ENCODE measurements at places on chromosomes 16 and 17. TPM values are rescaled to one million over a fixed set of nuclear protein-coding genes. Genes with fewer than 3 reads are reported as not detected.

The CACNG5 gene
- not detected for polyA plus RNA-seq

The FA2H gene
- not detected for polyA plus RNA-seq

The STAT5A gene
- 6.8 TPM for polyA plus RNA-seq

The ALOX15B gene
- polyA plus RNA-seq = not detected

DNA sequence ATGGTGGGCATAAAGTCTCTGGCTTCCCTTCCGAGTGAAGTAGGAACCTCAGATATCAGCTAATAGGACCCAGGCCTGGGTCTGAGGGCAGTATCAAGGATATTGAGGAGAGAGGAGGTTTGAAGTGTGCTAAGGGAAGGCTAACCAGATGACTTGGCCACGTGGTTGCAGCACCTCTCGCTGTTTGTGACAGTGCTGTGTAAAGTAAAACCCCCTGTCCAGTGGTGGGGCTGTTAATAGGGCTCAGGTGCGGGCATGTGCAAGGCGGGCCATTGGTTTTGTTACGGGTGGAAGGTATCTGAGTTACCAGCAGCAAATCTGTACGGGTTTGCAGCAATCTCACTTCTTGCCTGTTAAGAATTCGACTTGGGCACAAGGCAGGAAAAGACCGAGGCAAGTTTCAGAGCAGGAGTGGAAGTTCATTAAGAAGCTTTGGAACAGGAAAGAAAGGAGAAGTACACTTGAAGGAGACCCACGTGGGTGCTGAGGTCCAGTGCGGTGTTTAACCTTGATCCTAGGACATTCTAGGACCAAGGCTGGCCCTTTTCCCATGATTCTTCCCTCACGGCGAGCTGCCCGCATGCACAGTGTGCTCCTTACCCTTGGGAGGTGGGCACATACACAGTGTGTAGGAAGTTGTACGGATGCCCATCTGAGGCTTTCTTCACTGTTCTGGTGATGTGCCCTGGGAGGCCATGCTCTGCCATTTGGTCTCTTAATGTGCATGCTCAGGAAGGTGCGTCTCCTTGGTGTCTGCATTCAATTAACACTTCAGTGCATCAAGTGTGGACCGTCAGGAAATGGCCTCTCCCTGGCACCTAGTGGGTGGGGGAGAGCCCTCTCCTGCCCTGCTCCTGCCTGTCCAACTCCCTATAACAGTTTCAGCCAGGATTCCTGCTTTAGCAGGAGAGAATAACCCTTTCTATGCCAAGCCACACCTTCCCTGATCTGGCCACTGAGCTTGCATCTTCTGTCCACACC, 20.3 kb downstream of the SGF29 start:
- no peaks in the 10 kb centered on the region for H3K4me1 ChIP-seq
- no peak overlapping the region for H3K27ac ChIP-seq
- no peaks in the 10 kb centered on the region for H3K27me3 ChIP-seq
- H3K4me3 ChIP-seq = no peak overlapping the region

DNA sequence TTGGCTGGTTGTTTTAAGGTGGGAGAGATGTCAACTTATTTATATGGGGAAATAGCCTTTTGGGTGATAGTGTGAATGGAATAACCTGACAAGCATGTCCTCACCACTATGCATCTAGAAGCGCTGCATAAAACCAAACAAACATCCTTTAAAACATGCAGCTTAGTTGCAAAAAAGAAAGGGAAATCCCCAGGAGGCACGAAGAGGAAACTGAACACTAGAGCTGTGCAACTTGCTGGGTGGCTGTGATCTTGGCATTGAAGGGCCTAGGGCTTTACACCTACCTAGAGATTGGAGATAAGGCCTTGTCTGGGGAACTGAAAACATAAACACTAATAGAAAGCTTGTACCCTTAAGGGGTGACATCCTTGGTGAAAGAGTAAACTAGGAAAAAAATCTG, 7.3 kb downstream of the C16orf54 start:
- H3K4me3 ChIP-seq = no peak overlapping the region
- H3K36me3 ChIP-seq = no peaks in the 10 kb centered on the region
- DNase-seq = no peak
- peaks cover 9% of the 10 kb centered on the region for H3K27me3 ChIP-seq
- H3K4me1 ChIP-seq = no peaks in the 10 kb centered on the region

- no peaks in the 10 kb centered on the region for H3K27me3 ChIP-seq
- no peak for DNase-seq
- H3K36me3 ChIP-seq = no peaks in the 10 kb centered on the region
- H3K27ac ChIP-seq = no peak overlapping the region
- H3K4me1 ChIP-seq = peaks cover 4% of the 10 kb centered on the region
These were observed 1.2 kb upstream of the ATP2A1 start for GRCh38 chr16:28876973-28877654.

- peaks cover 16% of the 10 kb centered on the region for H3K4me1 ChIP-seq
- H3K27me3 ChIP-seq = no peaks in the 10 kb centered on the region
- peak; percentile 67 for DNase-seq
- no peaks in the 10 kb centered on the region for H3K36me3 ChIP-seq
- H3K27ac ChIP-seq = peak overlapping the region; percentile 45
- H3K4me3 ChIP-seq = peak overlapping the region; percentile 98
These were observed 1.0 kb downstream of the ZNF319 start for GRCh38 chr16:57999366-57999970.

- DNase-seq = no peak
- no peaks in the 10 kb centered on the region for H3K4me1 ChIP-seq
- no peaks in the 10 kb centered on the region for H3K27me3 ChIP-seq
- H3K27ac ChIP-seq = no peak overlapping the region
These were observed 281.8 kb downstream of the HAPSTR1 start for GRCh38 chr16:9372934-9373890.

- no peak overlapping the region for H3K27ac ChIP-seq
- H3K4me3 ChIP-seq = no peak overlapping the region
- DNase-seq = no peak
These were observed 54.7 kb downstream of the BANP start for GRCh38 chr16:88005968-88006367.

Measured in GM23248 (cell line).